Fibroblast of skin of back (primary cell): ENCODE measurements at places on chromosomes 5 and 9.

DNA sequence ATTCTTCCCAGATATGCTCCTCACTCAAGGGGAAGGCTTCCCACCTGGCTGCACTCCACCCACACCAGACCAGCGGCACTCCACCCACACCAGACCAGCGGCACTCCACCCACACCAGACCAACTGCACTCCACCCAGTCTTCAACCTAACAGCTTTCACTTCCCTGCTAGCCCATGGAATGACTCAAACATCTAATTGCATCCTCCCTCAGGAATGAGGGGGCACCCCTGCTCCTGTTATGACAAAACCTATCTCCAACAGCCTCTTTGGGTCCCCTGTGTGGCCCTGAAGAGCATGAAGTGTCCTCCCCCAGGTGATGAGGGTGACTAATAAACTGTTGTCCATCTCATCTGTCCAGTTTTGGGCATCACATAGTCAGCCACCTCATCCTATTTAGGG lies 556.6 kb upstream of the TUSC1 start:
- DNase-seq, result peak; percentile 16

- no peak for DNase-seq
Measured at GRCh38 chr5:2591777-2592453, 159.6 kb downstream of the IRX2 start.

DNA sequence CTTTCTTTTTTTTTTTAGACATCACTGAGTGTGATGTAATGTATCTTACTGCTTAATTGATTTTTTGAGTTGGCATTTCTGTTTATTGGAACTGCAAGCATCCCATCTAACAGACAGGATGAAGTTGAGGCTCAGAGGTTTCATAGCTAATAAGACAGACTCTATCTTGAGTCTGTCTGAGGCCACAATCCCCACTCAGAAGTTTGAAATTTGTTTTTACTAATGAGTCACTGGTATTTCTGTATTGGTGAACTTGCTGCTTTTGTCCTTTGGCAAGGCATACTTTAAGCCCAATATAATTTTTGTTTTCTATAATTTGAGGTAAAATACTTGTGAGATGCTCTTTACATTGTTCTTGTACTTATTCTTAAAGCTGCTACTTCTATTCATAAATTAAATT lies 491.2 kb downstream of the PSAT1 start:
- peak; percentile 78 for DNase-seq

DNA sequence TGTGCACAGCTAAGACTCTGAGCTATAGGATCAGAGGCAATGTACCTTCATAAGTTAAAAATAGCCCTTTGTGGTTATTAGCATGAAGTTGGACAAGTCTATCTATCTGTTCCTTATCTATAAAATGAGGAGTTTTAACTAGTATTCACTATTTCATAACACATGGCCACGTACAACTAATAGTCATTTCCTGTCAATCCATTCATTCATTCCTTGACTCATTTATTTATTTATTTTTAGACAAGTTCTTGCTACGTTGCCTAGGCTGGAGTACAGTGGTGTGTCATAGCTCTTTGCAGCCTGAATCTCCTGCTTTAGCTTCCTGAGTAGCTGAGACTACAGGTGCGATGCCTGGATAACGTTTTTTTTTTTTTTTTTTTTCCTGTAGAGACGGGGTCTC lies 92.1 kb downstream of the NR3C1 start:
- DNase-seq, result peak; percentile 76
